ENCODE measurements at places on chromosomes 16 and 17.
A peak's percentile ranks its signal among the peaks of the same experiment; 100 is the strongest.

GRCh38 chr17:9705745-9706144 lies 60.4 kb downstream of the USP43 start:
- no peak for DNase-seq

DNA sequence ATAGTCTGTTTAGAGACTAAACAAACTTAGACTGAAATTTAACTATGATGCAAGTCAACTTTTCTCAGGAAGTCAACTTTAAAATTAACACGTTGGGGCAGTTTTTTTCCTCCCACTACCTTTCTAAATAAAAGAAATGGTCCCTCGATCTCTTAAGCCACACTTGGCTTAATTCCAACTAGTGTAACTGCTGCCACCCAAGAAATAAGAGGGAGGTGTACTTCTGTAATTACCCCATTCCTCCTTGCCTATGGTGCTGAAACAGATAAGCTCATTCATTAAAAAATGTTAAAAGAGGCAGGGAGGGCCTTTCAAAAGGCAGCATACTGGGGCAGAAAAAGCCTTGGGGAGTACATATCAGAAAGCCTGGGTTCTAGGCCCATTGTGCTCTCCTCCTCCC lies 59.8 kb downstream of the NCOR1 start:
- no peak for DNase-seq

DNA sequence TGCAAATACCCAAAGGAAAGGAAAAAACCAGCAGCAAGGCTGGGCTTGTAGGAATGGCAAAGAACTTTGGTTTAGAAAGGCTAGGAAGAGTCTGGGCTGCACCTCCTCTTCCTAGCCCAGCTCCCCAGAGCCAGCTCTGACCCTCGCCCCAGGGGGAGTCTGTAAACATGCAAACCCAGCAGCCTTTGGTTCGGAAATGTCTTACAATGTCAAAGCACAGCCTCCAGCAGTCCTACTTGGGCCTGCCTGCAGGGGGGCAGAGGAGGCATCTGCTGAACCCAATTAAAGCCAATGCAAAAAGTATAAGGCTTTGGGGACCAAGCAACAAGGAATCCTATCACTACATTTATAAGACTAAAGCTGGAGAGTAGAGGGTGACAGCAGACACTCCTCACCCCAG lies 5.0 kb upstream of the FTSJ3 start:
- no peak for DNase-seq

DNA sequence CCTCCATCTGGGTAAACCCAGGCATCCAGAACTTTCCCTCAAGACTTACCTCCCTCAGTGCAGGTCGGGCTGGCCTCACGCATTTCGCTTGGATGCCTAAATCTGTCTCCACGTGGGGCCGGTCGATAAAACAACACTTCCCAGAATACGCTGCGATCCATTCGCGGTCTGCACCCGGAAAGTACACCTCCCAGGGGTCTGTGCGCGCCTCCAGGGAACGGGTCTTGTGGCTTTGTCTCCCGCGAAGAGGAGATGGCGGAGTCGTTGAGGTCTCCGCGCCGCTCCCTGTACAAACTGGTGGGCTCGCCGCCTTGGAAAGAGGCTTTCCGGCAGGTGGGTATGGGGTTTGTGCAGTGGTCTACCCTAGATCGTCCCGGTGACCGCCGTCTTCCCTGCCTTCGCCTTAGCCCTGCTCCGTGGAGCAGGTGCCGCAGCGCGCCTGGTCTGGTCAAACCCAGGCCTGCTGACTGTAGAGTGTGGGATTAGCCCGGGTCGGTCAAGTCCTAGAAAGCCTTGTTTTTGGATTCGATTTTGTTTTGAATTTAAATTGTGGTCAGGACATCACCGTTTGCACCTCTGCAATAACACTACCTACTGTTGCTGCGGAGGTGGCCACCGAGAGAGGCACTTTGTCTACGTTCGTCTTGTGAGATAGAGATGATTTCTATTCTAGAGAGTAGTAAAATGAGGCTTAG lies at the start of gene RPAIN:
Gene RPAIN (plus strand): TSS at position 224 of the 695 bp plus-strand sequence. CDS start 29 bp downstream, at position 253.
- peak; percentile 87 for DNase-seq

DNA sequence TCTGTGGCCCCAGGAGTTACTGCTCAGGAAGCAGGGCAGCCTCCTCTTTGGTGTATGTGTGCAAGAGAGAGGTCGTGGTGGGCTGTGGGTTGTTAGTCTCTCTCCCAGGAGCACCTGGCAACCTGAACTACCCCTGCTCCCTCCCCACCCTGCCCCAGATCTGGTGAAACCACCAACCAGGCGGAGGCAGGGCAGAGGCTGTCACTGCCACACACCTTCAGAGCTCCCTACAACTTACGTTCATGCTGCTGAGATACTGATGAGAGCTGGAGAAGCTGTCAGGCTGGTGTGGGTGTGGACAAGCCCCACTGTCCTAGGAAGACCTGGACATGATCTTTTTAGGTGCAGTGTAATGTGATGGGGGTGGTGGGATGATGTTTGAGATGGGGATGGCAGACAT lies 24.3 kb downstream of the GOSR2 start:
- DNase-seq, result no peak

- no peak for DNase-seq
Measured at GRCh38 chr16:88817785-88818574, 6.3 kb upstream of the APRT start.

DNA sequence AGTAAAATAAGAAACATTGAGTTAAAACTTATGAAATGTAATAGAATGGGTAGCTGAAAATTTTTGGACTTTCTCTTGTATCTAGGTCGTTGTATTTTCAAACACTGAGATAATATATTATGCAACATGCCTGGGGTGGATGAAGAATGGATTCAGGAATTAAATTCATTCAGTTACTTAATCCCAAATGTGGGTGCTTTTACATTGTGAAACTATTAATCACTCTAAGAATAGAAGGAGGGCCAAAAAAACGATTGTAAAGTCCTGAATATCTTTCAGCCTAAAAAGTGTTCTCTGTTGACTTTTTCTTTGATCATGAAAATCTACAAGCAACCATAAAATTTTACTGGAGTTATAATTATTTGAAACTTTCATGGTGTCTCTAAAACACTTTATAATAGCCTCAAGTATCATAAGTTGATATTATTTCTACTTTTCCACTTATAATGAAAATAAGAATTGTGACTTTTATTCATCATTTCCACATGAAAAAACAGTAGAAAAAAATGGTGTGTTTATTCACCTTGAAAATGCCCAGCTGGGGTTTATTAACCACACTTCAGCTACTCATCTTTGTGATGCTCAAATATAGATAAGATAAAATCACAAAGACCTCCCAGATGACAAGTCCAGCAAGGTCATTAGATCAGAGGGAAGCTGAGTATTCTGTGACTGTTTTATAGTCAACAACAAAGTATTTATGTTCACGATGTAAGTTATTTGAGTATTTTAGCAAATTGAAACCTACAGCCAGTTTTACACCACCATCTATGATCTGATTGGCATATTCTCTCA lies 619.9 kb upstream of the SOX9 start:
- no peak for DNase-seq
